Mesothelial cell of epicardium (in vitro differentiated cells): ENCODE measurements at places on chromosomes 1 and 21. TPM values are rescaled to one million over a fixed set of nuclear protein-coding genes. Genes with fewer than 3 reads are reported as not detected.

DNA sequence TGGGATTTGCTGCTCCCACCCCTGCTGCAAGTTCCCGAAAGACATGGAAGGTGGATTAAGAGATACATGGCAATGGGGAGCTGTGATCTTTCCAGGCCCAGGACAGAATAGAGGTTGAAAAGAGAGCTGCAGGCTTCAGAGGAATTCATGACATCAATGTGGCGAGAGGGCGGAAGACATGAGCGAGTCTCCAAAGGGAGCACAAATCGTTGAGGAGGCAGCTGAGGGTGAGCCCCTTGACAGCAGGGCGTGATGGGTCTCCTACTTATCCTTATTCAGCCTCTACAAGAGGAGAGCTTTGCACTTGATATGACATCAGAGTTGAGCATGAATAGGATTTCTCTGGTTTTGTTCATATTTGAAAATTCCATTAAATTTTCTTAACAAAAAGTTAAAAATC is 45.5 kb upstream of the TACSTD2 start:
- no peak for DNase-seq

GRCh38 chr1:155950829-155951228 is 9.4 kb downstream of the RXFP4 start:
- DNase-seq = no peak

DNA sequence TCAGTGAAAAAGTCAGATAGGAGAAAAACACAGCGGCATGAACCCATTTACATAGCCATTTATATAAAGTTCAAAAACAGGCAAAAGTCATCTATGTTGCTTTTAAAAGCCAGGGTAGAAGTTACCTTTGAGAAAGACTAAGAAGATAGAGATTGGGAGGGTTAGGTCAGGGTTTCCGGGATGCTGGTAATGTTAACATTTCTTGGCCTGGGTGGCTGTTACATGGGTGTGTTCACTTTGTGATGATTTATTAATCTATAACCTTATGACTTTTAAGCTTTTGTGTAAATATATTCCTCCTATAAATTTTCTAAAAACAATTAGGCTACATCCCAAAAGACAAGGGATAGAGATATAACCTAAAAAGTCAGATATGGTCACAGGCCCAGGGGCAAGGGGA is 15.0 kb upstream of the FAM20B start:
- no peak for DNase-seq

LORICRIN gene
- total RNA-seq = not detected in 3 replicates

PRAMEF25 gene
- not detected in 3 replicates for total RNA-seq

MTMR11 gene
- total RNA-seq = 35.1 to 39.3 TPM (median 37.4 TPM) in 3 replicates
